Stimulated activated effector memory CD8-positive, alpha-beta T cell treated with anti-CD3 and anti-CD28 coated beads, Interleukin-12 subunit alpha, Interleukin-12 subunit beta, amount 100 ng/mL, for 72 hours (primary cell): ENCODE measurements at places on chromosomes 5 and 9.

DNA sequence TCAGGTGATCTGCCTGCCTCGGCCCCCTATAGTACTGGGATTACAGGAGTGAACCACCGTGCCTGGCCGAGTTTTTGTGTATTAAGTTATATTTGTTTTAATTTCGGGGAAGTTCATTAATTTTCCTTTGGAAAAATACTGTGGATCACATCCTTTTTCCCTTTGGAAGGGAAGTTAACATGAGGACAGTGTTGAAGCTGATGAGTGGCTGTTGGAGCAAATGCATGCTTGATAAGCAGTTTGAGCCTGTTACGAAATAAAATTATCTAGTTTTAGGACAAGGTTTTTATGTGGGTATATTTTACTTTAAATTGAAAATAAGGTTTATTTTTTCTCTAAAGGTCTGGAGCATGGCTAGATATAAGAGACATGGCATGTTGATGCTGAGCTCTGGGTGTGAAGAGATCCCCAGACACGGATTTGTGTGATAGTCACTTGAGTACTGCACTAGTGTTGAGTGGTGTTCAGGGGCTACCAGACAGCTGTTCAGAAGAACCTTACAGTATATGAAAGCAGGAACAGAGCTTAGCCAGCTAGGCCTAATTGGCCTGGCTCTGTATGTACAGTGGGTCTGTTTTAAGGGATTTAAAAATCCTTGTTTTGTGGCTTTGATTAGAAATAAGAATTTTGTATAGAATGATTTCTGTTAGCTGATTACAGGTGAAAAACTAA, 17.4 kb downstream of the LMNB1 start:
- DNase-seq = no peak

DNA sequence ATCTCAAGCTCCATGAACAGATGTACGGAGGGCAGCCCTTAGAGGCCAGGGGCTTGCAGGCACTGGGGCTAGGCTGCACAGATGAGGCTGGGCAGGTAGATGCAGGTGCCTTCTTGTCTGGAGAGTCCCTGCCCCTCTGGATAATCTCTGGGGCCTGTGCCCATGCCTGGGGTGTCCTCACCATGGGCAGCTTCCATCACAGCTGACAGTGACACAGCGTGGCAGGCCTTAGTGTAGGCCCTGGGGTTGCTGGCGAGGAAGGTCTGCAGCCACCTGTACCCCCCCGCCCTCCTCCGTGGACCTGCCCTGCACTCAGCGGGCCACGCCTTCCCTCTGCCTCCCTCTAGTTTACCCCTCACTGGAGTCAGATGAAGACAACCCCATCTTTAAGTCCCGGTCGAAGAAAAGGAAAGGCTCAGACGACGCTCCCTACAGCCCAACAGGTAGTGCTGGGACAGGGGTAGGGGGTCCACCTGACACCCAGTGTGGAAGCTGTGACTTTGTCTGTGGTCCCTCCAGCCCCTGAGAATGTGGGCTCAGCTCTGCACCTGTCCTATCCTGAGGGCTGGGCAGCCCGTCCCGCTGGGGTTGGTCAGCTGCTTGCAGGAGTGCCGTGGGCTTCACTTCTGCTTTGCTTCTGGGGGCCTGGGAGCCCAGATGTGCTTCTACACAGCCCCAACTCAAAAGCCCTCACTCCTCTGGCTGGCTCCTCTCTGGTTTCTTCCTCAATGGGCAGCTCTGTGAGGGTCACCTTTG, 98.4 kb downstream of the PHF2 start:
- no peak for DNase-seq

- DNase-seq = no peak
These were observed 592.2 kb downstream of the ANXA1 start for GRCh38 chr9:73743826-73744225.

- no peak for DNase-seq
These were observed 15.5 kb downstream of the SLC44A1 start for GRCh38 chr9:105259731-105260612.

GRCh38 chr5:72625332-72625731, 118.1 kb upstream of the ZNF366 start:
- no peak for DNase-seq

DNA sequence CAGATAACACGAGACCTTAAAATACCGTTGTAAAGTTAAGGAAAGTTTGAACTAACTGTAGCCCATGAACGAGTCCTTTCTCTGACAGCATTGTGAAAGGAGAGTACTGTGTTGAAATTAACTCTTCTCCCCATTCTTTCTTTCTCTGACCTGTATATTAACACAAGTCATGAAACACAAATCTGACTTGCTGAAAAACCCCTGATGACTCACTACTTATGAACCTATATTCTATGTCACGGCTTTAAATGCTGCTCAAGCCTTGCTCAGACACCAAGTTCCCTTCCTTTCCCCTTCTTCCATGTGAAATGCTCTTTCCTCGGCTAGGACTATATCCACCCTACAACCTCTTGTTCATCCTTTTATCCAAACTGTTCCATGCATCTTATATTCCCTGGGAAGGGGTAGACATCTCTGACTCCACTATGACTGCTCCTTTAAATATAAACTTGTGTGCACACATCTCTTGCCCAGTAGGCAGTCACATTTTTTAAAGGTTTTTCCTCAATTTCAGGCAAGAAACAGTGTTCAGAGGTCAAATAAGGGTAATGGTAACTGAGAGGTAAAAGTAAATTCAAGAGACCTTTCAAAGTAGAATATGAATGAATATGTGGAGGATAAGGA, 142.9 kb downstream of the NFIB start:
- DNase-seq = no peak

GRCh38 chr5:114255260-114255659, 106.6 kb upstream of the KCNN2 start:
- DNase-seq = no peak

DNA sequence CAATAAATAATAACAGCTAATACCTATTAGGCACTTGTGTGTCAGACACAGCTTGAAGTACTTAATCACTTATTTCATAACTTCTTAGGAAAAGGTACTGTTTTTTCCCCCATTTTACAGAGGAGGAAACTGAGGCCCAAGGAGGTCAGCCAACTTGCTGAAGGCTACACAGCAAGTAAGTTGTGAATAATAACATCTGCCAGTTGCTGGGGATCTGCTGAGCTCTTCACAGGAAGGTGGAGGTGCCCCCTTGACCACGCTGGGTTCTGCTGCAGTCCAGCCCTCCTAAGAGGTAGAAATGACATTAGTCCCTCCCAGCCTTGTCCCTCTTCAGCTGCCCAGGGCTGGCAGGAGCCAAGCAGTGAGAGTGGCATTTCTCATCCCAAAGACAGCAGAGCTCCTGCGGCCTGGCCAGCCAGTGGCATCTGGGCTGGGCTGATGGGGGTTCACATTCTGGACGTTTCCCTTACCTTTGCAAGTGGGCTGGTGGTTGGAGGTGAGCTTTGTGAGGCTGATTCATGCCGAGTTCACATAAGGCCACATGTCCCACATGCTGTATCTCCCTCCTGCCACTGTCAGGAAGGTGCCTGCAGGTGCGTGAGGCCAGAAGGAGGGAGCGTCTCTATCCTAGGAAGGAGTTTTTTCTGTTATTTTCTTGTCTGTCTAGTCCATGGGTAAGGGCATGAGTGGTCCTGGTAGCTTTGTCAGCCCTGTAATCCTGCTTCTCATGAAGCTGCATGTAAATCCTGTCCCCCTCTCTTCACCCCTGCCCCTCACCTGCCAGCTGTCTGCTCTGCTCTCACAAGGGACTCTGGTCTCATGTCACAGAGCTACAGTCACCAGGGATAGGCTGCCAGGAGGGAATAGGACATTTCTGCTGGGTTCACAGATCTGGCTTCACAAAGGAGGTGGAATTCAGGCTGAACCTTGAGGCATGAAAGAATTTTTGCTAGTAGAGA, 171.7 kb downstream of the MACROH2A1 start:
- no peak for DNase-seq

DNA sequence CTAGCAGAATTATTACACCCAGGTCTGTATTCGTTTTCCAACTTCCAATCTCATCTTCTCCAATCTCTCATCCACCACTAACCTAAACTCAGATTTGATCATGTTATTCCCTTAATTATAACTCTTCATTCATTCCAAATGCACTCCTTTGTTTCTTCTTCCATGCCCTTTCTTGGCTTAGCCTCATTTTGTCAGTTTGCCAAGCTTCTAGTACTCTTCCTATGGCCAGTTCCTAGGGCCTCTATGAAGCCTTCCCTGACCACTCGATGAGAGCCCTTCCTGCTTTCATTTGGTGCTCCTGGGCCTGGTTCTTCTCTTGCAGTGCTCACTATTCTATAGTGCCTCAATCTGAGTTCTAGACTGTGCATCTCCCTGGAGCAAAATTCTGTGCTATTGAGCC, 5.8 kb downstream of the FAM219A start:
- DNase-seq = no peak

DNA sequence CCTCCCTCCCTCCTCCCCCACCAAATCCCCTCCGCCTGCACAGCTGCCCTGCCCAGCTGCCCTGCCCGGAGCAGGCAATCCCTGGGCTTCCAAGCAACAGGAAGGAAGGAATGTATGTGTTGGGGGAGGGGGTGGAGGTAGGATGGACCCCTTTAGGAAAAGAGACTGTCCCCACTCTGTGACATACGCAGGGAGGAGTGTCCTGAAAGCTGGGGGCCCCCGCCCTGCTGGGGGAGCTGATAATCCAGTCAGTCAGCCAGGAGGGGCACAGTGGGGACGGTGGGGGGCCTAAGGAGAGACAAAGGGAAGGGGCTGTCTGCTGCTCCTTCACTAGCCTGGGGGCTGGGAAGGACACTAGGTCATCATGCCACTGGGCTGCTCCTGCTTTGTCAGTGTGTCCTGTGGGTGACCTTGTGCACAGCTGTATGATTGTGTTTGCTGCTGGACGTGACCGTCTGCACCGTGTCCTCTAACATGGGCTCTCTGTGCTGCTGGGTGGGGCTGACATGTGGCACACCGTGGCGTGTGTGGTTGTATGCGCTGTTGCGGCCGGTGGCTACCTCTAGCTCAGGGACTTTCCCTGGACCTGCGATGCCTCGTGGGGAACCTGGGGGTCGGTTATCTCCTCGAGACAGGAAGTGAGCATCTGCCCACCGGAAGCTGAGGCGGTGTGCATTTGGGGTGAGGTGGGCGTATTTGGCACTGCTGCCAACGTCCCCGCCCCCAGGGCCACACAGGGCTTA, 3.0 kb downstream of the N4BP3 start:
- DNase-seq = peak; percentile 78

DNA sequence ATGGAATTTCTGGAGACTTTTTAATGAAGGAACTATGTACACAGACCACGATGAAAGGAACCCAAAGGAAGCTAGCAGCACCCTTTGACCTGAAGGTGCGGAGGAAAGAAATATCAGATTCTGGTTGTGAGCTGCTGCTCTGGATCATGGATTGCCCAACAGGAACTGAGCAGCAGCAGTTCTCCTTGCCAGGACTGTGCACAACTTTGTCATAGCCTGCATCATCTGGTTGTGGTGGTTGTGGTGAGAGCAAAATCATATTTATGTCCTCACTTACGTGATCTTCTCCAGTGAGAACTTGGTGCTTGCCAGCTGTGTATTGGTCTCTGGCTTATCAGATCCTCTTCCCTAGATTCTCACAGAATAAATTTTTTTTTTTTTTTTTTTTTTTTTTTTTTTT, 70.7 kb upstream of the LPAR1 start:
- no peak for DNase-seq

- DNase-seq = no peak
These were observed 860.1 kb downstream of the PTPRD start for GRCh38 chr9:9752722-9753121.

- no peak for DNase-seq
These were observed 403.5 kb downstream of the DMRT2 start for GRCh38 chr9:1453636-1454035.

- DNase-seq = no peak
These were observed 1.0 kb upstream of the MXD3 start for GRCh38 chr5:177312649-177313181.

GRCh38 chr5:68169903-68170302, 45.7 kb upstream of the PIK3R1 start:
- no peak for DNase-seq

- DNase-seq = no peak
These were observed 85.0 kb downstream of the PRRT1B start for GRCh38 chr9:131630205-131630831.

- DNase-seq = no peak
These were observed 60.6 kb downstream of the CYFIP2 start for GRCh38 chr5:157326440-157327005.

- peak; percentile 66 for DNase-seq
These were observed 192.7 kb downstream of the GNA14 start for GRCh38 chr9:77455312-77455927.

DNA sequence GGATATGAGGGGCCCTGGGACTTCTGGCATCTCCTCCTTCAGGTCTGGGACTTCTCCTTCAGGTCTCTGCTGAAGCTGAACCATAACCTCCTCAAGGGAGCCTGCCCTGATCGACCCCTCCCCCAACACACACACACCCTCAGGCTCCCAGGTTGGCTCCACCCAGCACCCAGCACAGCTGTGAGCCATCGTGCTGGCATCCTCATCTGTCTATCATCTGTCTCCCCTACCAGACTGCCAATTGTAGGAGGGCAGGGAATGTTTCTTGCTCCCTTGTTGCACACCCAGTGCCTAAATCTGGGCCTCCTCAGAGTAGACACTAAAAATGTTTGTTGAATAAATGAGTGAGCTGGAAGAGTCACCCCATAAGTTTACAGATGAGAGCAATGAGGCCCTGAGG, 71.4 kb downstream of the LRSAM1 start:
- DNase-seq = no peak

- DNase-seq = peak; percentile 81
These were observed at the start of gene PTTG1 for GRCh38 chr5:160421625-160422258. Gene PTTG1, plus strand, starts transcription at chr5:160421855. Its CDS starts 458 bp downstream, at chr5:160422313.

GRCh38 chr9:38000332-38000731, 68.7 kb downstream of the SHB start:
- no peak for DNase-seq

- no peak for DNase-seq
These were observed 32.0 kb upstream of the GTF2H2C start for GRCh38 chr5:69528035-69528434.

GRCh38 chr5:171701100-171701541, 84.5 kb upstream of the SMIM23 start:
- DNase-seq = no peak
